ENCODE measurements at places on chromosomes 1 and 21. TPM values are rescaled to one million over a fixed set of nuclear protein-coding genes. Genes with fewer than 3 reads are reported as not detected.

The ORC1 gene
- total RNA-seq = 24.5 TPM

The LCA5L gene
- not detected for total RNA-seq

The MIXL1 gene
- total RNA-seq = 0.40 TPM

The KIAA0040 gene
- total RNA-seq = 29.2 TPM

The DTL gene
- 48.0 TPM for total RNA-seq

The FMO5 gene
- 0.10 TPM for total RNA-seq

The ZYG11A gene
- total RNA-seq = 0.74 TPM

The RPS6KA1 gene
- 116 TPM for total RNA-seq

The VWA5B1 gene
- not detected for total RNA-seq

The DYRK1A gene
- total RNA-seq = 53.4 TPM

The KCNA3 gene
- total RNA-seq = 3.1 TPM

The FAAP20 gene
- 71.2 TPM for total RNA-seq

Measured in GM12878 (cell line).